NT2/D1 (cell line): ENCODE measurements at places on chromosomes 3 and 15.
A peak's percentile ranks its signal among the peaks of the same experiment; 100 is the strongest.

GRCh38 chr3:195885036-195885891 is 23.1 kb downstream of the TNK2 start:
- no peak for DNase-seq

DNA sequence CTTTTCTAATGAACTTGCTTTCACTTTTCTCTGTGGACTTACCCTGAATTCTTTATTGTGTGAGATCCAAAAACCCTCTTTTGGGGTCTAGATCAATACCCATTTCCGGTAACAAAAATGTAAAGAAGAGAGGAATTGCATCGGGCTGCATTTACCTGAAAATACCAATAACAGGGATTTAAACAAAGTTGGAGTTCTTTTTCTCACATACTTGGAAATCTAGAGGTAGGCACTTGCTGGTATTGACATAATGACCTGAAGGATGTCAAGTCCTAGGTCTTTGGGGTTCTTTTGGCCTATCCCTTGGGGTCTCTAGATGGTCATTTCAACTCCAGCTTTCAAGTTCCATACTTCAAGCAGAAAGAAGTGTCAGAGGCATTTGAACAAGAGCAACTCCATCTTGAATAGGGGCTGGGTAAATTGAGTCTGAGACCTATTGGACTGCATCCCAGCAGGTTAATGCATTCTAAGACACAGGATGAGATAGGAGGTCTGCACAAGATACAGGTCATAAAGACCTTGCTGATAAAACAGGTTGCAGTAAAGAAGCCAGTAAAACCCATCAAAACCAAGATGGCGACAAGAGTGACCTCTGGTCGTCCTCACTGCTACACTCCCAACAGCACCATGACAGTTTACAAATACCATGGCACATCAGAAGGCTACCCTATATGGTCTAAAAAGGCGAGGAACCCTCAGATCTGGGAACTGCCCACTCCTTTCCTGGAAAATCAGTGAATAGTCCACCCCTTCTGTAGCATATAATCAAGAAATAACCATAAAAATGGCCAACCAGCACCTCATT is 50.8 kb upstream of the ZNF280D start:
- no peak for DNase-seq

DNA sequence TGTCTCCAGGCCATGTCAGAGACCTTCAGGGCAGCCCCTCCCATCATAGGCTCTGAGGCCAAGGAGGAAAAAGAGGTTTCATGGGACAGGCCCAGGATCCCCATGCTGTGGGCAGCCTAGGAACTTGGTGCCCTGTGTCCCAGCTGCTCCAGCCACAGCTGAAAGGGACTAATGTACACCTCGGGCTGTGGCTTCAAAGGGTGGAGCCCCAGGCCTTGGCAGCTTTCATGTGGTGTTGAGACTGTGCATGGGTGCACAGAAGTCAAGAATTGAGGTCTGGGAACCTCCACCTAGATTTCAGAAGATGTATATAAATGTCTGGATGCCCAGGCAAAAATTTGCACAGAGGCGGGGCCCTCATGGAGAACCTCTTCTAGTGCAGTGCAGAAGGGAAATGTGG is 6.6 kb upstream of the SSR3 start:
- DNase-seq = no peak

GRCh38 chr15:60589728-60590127 is 110.8 kb upstream of the ICE2 start:
- DNase-seq = no peak

- DNase-seq = peak; percentile 33
Observed at GRCh38 chr3:149197669-149198068, 24.0 kb downstream of the CP start.

- no peak for DNase-seq
Observed at GRCh38 chr3:154642145-154642544, 212.2 kb upstream of the GPR149 start.

- DNase-seq = no peak
Observed at GRCh38 chr3:161275919-161276318, 54.8 kb downstream of the NMD3 start.

GRCh38 chr15:57384816-57385215 is 8.5 kb downstream of the CGNL1 start:
- no peak for DNase-seq

DNA sequence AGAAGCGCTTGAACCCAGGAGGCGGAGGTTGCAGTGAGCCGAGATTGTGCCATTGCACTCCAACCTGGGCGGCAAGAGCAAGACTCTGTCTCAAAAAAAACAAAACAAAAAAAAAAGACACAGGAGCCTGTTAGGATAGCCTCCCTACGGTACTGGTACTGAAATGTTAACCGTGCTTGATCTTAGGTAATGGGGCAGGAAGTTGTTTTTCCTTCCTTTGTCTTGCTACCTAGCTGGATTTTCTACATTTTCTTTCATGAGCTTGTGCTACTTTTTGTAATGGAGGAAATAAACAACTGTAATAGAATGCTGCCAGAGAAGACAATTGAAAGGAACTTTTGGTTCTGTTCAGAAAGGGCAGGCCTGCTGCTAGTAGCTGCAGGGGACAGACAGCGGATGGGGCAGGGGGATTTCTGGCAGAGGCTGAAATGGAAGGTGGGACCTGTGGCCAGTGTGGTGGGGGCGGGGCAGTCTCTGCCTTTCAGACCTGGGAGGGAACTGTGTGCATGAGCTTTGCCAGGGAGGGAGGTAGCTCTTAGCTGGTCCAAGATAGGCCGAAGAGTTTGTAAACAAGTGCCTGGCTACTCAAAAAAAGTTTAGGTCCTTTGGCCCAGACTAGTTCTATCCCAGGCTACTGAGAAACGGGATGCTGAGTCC is 49.0 kb upstream of the SEMA4B start:
- DNase-seq = peak; percentile 86

DNA sequence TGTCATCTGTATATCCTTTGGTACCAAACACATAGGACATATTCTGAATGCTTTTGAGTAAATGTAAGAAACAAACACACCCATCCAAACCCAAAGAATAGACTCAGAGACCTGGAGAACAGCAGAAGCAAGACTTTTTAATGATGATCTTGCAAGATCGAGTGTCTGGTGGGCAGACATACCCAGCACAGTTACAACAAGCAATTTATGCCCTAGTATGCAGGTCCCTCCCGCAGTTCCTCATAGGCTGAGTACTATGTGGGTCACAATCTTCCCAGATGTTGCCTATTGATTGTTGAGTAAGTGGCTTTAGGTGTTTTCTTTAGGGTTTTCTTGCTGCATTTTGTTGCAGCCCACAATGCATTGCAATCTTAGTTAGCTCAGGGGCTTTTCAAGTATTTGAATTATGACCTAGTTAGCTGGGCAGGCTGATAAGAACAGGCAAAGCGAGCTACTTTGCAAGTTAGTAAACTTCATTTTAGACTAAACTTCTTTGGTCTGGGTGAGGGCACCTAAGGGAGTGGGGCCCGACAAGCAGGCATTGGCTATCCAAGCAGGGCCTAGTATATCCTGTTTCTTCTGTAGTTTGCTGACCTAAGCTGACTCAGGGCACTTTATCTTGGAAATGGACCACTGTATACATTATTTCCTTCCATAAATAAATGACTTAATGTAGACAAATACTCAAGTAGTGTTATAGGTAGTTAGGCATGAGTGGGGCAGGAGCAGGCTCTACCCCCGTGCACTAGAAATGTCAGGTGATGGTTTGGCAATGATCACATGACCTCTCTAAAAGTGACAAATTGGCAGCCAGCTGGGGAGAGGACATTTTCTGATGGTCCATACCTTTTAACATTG is 87.3 kb upstream of the LIPC start:
- no peak for DNase-seq

GRCh38 chr15:28919201-28919635 is 33.4 kb downstream of the APBA2 start:
- DNase-seq = no peak

GRCh38 chr3:52121464-52121805 is 32.8 kb downstream of the POC1A start:
- no peak for DNase-seq

DNA sequence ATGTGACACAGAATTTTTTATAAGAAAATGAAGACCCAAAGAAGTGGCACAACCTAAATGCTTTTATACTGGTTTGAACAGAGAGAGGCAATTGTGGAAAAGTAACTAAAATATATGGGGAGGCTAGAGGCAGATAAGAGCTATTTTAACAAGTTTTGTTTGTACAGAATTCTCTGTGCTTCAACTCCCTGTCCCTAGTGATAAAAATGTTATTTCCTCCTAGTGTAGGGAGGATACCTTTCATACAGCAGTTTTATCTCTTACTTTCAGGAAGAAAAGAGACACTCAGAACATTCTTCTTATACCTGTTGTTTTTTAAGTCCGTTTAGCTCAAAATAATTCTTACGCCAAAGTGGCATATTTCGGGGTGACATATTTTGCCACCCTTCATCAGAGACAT is 21.2 kb upstream of the ZNF639 start:
- DNase-seq = no peak

- DNase-seq = peak; percentile 16
Observed at GRCh38 chr15:83973816-83974215, 261.8 kb upstream of the GOLGA6L4 start.

- peak; percentile 27 for DNase-seq
Observed at GRCh38 chr3:25962255-25962654, 172.4 kb downstream of the OXSM start.

DNA sequence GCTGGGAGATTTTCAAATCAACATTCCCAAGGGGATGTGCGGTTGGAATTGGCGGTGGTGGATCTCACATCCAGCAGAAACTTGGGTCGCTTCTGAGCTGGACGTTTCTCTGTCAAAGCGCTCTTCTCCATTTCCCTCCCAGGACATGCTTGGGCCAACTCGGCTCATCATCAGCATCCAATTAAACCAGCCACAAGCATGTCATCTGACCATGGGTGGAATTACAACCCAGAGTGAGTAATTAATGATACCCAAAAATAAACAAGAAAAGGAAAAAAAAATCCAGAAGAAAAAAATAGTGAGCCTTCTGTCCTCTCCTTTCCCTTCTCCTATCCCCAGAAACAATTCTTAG is 111.2 kb downstream of the XXYLT1 start:
- DNase-seq = no peak

DNA sequence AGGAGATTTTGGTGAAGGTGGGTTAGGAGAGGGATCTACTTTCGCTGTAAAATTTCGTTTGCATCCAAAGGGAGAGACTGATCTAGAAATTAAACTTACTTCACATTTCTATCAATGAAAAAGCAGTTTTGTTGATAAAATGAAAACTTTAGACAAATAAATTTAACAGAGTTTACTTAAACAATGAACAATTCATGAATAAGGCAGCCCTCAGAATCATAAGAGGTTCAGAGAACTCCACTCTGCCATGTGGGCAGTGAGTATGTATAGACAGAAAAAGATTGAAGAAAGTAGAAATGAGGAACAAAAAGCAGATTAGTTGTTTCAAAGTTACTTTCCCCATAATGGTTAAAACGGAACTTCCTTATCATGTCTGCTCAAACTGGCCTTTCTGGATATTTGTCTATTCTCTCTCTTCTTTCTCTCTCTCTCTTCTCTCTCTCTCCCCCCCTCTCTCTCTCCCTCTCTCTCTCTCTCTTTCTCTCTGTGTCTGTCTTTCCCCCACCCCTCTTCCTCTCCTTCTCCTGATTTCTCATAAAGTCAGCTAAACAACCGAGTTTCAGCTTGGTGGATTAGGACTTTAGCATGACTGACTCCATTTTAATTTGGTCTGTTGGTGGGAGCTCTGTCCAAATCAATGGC is 248.9 kb downstream of the TJP1 start:
- DNase-seq = no peak

- no peak for DNase-seq
Observed at GRCh38 chr3:146085678-146086077, 75.3 kb downstream of the PLOD2 start.

DNA sequence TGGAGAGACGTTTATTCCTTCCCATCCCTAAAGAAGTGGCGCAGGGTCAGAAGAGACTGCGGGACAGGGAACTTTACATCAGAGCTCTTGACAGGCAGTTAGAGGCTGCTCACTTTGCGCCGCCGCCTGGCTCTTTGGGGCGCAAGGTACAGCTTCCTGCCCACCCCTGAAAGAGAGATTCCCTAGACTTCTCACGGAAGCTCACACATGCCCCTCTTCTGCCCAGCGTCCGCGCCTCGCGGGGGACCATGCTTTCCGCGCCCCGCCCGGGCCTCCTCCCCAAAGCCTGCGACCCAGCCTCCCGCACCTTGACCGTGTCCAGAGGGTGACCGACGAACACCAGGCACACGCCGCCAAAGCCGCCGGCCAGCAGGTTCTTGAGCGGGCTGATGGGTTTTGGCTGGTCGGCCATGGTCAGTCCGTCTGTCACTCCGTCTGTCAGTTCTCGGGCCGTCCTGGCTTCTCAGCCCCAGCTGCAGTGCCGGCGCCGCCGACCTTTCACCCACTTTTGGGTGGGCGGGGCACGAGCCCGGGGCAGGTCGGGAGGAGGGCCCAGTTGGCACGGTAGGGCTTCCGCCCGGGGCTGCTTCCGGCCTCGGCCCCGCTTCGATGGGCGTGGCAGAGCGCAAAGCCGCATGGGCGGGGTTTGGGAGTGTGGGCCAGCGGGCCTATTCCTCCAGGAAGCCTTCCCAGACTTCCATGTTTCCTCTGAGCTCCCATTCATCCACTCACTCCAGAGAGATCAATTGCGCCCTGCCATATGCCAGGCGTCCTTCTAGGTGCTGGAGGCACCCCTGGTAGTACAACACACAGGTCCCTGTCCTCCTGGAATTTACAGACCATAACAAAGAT is at the start of gene SLC25A20:
Gene SLC25A20 (minus strand): TSS at position 500 of the 852 bp plus-strand sequence. CDS start 88 bp downstream, at position 412.
- peak; percentile 88 for DNase-seq

DNA sequence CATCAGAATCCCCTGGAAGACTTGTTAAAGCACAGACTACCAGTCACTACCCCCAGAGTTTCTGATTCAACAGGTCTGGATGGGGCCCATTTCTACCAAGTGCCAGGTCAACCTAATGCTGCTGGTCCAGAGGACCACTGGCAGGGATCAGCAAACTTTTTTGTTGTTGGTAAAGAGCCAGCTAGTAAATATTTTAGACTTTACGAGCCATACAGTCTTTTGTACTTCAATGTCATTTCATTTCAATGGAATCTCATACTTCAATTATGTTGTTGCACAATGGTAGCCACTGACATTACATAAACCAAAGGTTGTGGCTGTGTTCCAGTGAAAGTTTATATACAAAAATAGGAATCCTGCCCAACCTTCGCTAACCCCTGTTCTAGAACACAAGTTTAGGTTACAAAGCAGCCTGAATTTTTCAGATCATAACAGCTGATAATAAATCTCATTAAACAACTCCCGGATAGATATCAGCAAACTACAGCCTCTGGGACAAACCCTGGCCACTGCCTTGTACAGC is 28.7 kb downstream of the ULK4 start:
- no peak for DNase-seq

DNA sequence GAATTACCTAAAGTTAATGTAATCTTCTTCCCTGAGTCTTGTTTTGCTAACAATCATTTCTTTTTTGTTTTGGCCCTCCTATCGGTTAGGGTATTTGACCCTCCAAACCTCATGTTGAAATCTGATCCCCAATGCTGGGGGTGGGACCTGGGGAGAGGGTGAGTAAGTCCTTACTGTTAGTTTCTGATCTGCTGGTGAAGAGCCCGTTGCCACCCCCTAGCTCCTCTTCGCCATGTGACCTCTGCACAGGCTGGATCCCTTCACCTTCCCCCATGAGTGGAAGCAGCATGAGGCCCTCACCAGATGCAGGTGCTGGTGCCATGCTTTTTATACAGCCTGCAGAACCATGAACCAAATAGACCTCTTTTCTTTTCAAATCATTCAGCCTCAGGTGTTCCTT is 62.8 kb upstream of the ADCY5 start:
- no peak for DNase-seq
